ENCODE measurements at places on chromosomes 6 and 20.

- H3K27me3 ChIP-seq = no peaks in the 10 kb centered on the region
- H3K27ac ChIP-seq = no peak overlapping the region
- no peaks in the 10 kb centered on the region for H3K36me3 ChIP-seq
- no peaks in the 10 kb centered on the region for H3K4me1 ChIP-seq
Measured at GRCh38 chr6:113486199-113486598, 370.9 kb upstream of the MARCKS start.

GRCh38 chr6:148324297-148324985, 18.2 kb upstream of the SASH1 start:
- peaks cover 7% of the 10 kb centered on the region for H3K27me3 ChIP-seq
- H3K36me3 ChIP-seq = no peaks in the 10 kb centered on the region
- ATAC-seq = no peak
- no peak overlapping the region for H3K4me3 ChIP-seq

DNA sequence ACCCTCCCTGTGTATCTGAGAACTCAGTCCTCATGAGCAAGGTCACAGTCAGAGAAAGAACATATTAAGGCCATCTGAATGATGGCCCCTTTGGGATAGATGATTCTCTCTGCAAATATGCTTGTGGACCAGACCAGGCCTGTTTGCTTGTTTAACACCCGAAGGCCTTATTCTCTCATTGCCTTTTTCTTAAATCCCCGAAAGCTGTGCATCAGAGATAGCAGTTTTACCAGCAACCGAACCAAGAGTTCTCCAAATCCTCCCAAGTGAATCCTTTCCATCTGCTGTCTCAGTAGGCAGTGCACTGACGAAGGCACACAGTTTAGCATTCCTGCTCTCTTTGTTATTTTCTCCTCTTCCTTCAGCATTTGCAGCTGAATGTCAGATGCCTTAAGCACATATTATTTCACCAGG, 79.8 kb downstream of the TRMT6 start:
- no peak overlapping the region for H3K4me3 ChIP-seq
- no peaks in the 10 kb centered on the region for H3K36me3 ChIP-seq
- ATAC-seq = no peak
- no peaks in the 10 kb centered on the region for H3K4me1 ChIP-seq

DNA sequence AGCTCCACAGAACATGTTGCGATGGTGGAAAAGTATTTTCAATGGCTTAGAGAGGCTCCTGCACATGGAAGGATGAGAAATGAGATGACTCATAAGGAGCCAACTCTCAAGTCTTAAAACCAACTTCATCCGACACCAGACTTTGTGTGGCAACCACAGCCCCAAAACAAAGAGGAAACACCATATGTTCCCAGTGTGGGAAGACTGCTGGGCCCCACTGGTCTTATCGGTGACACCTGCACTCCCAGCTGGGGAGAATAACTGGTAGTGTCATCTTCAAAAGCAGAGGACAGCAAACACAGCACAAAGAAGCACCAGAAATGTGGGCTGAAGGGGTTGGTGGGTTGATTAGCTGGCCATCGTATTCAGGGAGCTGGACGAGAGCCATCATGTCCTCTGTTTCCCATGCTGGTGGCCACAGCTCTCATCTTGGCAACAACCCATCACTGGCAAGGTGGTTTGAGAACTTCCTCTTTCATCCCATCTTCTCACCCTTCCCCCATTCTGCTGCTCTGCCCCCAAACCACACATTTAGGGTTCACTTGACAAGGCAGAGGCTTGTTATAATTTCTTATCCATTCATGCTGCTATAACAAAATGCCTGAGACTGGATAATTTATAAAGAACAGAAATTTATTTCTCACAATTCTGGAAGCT, 46.0 kb upstream of the TASP1 start:
- H3K4me3 ChIP-seq = no peak overlapping the region
- no peaks in the 10 kb centered on the region for H3K36me3 ChIP-seq
- H3K27me3 ChIP-seq = peaks cover 28% of the 10 kb centered on the region
- ATAC-seq = no peak
- H3K27ac ChIP-seq = no peak overlapping the region

DNA sequence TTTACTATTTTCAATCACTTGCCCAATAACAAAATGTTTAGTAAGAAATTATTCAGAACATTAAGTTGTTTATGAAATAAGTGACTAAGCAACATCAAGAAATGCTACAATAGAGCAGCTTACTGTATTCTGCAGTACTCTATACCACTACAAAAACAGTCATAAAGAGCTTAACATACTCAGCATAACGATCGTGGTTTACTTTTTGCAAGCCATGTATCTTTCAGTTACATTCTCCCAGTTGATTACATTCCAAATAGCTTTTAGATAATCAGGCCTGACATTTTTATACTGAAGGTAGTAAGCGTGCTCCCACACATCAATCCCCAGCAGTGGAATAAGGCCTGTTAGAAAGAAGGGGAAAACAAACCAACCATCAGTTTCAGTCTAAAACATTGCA, 10.7 kb downstream of the SOD2 start:
- H3K27me3 ChIP-seq = no peaks in the 10 kb centered on the region
- peaks cover 15% of the 10 kb centered on the region for H3K4me1 ChIP-seq
- ATAC-seq = peak; percentile 31
- no peak overlapping the region for H3K27ac ChIP-seq
- H3K36me3 ChIP-seq = peaks cover 94% of the 10 kb centered on the region

DNA sequence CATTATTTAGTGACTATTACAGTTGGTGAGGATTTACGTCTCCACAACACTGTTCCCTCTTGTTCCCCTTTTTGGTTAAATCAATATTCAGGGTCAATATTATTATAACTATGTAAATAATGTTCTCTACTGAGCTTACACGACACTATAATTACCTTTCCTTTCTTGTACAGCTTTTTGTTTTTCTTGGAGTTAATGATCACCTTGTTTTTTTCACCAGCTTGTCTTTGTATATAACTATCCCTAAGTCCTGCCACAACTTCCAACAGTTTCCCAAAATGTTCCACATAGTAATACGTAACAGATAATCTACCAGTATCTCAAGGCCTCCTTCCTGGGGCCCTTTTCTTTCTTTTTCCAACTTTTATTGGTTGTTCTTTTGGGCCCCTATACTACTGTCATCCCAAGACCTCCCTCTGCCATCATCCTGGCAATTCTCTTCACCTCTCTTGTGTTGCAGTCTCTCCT, 142.0 kb upstream of the SOX4 start:
- peaks cover 23% of the 10 kb centered on the region for H3K27me3 ChIP-seq
- ATAC-seq = no peak
- H3K4me1 ChIP-seq = no peaks in the 10 kb centered on the region
- no peaks in the 10 kb centered on the region for H3K36me3 ChIP-seq
- H3K4me3 ChIP-seq = no peak overlapping the region

All from activated T-helper 17 cell treated with anti-CD3 and anti-CD28 coated beads, Interleukin-2, amount 50 U/mL, for 72 hours (primary cell).